ENCODE measurements at places on chromosomes 2 and 18.

- DNase-seq, result no peak
These were observed 29.8 kb upstream of the ZNF407 start for GRCh38 chr18:74567822-74568221.

- no peak for DNase-seq
These were observed 172.3 kb downstream of the PRKCE start for GRCh38 chr2:45823723-45824206.

GRCh38 chr2:122236152-122236874 lies 480.9 kb downstream of the TSN start:
- peak; percentile 92 for DNase-seq

GRCh38 chr2:77479395-77479794 lies 42.8 kb downstream of the LRRTM4 start:
- no peak for DNase-seq

DNA sequence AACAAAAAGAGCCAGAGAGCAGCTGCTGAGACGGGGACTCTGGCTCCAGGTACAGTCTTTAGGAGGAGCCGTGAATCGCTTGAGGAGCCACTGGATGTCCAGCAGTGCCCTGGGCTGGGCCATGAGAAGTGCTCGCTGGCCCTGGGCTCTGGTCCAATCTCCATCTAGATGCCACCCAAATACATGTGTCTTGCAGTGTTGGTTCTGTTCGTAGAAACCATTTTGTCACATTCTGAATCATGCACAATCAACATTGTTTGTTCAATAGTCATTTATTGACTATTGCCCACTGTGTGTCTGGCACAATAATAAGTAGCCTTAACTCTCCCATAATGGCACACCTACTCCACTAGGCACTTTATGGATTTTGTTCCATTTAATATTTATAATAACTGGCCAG lies 26.1 kb downstream of the TYMS start:
- no peak for DNase-seq

GRCh38 chr18:37636831-37637477 lies 71.4 kb upstream of the CELF4 start:
- DNase-seq, result peak; percentile 2

DNA sequence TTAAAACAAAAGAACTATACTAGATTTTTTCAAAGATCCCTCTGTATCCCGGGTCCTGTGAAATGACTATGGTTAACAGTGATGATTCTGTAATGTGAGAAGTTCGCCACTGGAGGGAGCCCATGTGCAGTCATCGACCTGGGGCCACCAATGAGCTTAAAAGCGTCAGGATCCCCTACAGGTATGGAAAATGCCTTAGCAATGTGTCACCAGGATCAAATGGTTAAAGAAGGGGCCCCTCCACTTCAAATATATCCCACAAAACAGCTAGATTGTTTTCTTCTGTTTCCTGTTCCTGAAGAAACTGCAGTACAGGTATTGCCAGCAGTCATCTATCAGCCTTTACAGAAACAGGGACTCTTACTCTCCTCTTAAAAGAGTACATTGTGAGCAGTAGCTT lies 15.3 kb downstream of the CHRNA1 start:
- DNase-seq, result peak; percentile 43

DNA sequence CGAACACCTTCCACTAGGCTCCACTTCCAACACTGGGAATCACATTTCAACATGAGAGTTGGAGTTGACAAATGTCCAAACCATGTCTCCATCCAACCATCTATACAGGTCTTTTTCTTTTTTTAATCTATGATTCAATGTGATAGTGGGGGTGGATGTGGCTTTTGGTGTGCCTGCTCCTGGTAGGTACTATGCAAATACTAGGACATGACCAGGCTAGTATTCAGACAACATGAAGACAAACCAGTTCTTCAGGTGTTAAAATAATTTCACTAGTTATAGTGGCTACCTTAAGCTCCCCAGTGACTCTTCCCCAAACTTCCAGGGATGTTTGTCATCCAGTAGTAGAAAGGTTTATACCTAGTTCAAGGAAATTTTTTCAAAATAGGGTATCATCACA lies 387.5 kb downstream of the CDH2 start:
- DNase-seq, result no peak

DNA sequence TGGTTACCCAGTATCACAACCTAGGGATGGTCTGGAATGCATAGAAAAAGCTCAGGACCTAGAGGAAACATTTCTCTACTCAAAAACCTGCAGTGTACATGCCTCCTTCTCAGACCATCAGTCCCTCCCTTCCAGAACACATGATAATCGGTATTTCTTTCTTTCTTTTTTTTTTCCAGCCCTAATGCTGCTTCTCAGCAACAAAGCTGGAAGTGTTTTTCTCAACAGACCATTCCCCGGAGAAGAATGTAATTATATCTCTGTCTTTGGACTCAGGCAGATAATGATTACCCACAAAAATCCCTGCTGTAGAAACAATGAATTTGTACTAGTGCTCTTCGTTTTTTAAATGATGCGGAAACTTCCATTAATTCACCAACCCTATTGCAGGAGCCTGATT lies 44.1 kb upstream of the NDUFV2 start:
- no peak for DNase-seq

DNA sequence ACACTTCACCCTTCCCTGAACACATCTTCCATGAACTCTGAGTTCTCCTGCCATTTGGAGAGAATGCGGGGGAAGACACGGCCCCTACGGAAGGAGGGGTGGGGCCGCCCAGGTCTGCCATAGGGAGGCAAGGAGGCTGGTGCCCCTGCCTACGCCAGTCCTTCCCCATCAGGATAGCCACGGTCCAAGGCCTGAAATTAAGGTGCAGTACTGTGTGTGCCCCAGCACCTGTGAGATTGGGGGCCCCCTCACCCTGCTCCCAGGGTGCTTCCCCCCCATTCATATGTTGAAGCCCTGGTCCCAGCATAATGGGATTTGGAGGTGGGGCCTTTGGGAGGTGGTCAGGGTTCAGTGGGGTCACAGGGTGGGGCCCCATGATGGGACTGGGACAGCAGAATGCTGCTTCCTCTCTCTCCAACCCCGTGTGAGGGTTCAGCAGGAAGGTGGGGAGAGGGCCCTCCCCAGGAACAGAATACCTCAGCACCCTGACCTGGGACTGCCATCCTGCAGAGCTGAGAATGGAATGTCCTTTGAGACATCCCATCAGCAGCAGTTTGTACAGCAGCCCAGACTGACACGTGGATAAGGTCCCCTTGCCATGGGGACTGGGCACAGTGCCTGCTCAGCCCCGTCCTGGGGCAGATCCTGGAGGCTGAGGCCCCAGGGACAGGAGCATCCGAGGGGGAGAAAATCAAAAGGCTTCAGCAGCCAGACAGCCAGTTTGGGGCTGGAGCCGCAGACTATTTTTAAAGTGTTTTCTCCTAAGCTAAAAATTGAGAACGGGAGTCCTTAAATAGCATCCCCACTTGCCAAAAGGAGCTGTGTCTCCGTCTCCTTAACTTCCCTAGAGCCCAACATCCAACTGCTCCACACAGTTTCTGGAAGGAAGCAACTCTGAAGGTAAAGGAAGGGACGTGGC lies 105.1 kb downstream of the NDUFA10 start:
- no peak for DNase-seq

DNA sequence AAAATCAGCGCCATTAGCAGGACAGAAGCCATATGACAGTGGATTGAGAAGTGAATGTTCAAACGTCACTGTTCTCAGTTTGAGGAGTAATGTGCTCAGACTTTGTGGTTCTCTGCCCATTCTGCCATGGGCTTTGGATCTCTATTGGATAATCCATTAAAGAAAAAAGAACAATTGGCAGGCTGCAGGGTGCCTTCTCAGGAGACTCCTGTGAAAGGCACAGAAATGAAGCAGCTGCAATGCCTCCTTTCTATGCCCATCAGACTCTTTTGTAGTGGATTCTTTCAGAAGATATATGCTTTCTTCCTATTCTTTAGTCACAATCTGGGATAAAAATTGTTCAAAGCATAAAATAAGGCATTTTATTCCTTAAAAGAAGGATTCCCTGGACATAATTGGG lies 506.9 kb upstream of the KLHL29 start:
- no peak for DNase-seq

- no peak for DNase-seq
These were observed 112.5 kb downstream of the FAM210A start for GRCh38 chr18:13613591-13614501.

GRCh38 chr2:156340804-156341451 lies 8.4 kb upstream of the NR4A2 start:
- DNase-seq, result no peak

DNA sequence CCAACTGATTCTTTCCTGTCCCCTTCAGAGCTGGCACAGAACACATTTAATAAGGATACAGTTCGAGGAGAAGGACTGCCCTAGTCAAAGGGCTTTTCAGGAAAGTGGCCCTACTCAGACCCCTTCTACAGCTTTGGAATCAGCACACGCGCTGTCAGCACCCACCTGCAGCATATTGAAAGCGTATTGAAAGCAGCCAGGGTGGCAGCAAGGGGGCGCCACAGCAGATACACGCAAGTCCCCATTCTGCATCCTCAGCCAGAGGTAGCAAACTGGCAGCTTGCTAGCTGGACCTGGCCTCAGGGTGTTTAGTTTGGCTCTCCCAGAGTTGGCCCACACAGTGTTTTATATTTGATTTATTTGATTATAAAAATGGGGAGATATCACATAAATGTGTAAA lies 101.0 kb upstream of the NT5C1B start:
- no peak for DNase-seq

- DNase-seq, result no peak
These were observed 51.9 kb downstream of the MAP4K3 start for GRCh38 chr2:39385172-39385571.

- no peak for DNase-seq
These were observed 7.8 kb downstream of the DOK6 start for GRCh38 chr18:69408522-69408921.

DNA sequence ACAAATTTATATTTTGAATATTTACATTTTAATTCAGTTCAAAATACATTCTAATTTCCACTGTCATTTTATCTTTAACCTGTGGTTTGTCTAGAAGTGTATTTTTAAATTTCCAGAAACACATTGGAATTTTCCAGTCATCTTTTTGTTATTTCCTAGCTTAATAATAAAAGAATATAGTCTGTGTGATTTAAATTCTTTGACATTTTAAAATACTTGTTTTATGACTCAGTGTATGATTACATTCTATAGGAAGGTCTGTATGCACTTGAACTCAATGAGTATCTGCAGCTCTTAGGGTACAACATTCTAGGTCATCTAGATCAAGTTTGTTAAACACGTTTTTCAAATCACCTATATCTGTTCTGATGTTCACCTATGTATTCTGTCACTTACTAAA lies 88.3 kb upstream of the MBOAT2 start:
- no peak for DNase-seq

GRCh38 chr2:165794536-165794928 lies 485 bp upstream of the GALNT3 start:
- no peak for DNase-seq

GRCh38 chr18:55224086-55224625 lies 264.9 kb upstream of the CCDC68 start:
- no peak for DNase-seq

- no peak for DNase-seq
These were observed 22.6 kb downstream of the PLEK start for GRCh38 chr2:68387408-68388350.

DNA sequence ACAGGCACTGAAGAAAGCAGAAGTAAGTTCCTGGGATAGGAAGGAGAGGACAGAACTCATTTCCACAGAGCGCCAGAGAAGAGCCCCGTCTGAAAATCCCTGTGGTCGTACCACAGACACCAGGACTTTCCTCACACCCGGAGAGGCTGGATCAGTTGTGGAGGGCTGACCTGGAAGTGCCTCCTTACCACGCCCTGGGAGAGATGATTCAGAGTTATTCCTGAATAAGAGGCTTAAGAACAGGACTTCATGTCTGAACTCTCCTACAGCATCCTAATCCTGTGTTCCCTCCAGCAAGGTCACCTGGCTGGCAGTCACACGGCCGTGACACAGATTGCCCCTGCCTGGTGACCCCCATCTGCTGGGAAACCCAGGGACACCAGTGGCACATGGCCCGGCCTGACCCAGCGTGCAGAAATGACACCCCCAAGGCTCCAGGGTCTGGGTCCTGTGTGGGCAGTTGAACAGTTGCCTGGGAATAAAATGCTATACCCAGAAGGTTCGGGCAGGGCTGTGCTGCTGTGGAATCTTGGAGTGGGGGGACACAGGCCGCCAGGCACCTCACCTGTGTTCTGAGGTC lies 105.9 kb downstream of the PXDN start:
- no peak for DNase-seq

- DNase-seq, result no peak
These were observed 25.9 kb downstream of the CD8A start for GRCh38 chr2:86764661-86765309.

DNA sequence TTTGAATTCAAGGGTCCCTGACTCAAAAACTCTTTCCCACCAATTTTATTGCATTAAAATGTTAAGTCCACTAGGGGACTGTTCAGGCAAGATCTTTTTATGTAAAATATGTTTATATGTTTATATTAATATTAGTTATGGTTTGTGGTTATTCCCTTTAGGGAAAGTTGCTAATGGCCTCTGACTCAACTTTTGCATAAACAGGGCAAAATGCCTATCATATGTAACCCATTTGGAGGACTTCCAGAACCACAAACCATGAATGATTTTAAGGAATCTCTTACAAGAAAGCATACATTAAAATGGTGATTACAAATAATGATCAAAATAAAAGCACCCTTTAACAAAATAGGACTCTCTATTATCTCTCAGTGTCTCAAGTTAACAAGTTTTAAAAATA lies 1484.5 kb upstream of the ZEB2 start:
- no peak for DNase-seq

- DNase-seq, result no peak
These were observed 4.6 kb downstream of the TTR start for GRCh38 chr18:31596081-31596872.

GRCh38 chr2:158726911-158727592 lies 68.1 kb upstream of the DAPL1 start:
- DNase-seq, result no peak

- DNase-seq, result no peak
These were observed 37.3 kb upstream of the XPO1 start for GRCh38 chr2:61575447-61575859.

GRCh38 chr2:232486558-232487384 lies 863 bp downstream of the ECEL1 start:
- DNase-seq, result no peak

DNA sequence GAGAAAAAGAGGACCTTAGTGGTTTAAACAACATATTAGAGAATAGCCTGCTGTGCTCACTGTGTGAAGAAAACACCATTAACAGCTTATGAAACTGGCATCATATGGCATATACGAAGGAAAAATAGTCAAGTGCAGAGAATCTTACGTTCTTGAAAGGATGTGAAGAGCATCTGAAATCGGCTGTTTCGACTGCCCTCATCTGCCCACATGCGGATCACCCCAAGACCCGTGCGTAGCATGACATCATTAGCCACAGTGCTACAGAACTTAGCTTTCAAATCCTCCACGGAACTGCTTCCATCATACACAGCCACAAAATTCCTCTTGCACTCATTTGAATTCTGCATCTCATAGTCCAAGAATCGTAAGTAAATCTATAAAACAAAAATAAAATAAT lies 84.3 kb downstream of the NETO1 start:
- no peak for DNase-seq

GRCh38 chr2:152443771-152444170 lies 108.8 kb downstream of the FMNL2 start:
- no peak for DNase-seq

GRCh38 chr2:121429119-121429903 lies 101.4 kb upstream of the RNU4ATAC start:
- no peak for DNase-seq

All from T1000 (cell line).